Frontal cortex (tissue), 4 donors: ENCODE measurements at places on chromosomes 16 and 17. TPM values are rescaled to one million over a fixed set of nuclear protein-coding genes. Genes with fewer than 3 reads are reported as not detected.

GRCh38 chr17:52306314-52306713 lies 147.8 kb upstream of the CA10 start:
- DNase-seq = no peak

Gene GPR179
- total RNA-seq = 1.2 TPM

DNA sequence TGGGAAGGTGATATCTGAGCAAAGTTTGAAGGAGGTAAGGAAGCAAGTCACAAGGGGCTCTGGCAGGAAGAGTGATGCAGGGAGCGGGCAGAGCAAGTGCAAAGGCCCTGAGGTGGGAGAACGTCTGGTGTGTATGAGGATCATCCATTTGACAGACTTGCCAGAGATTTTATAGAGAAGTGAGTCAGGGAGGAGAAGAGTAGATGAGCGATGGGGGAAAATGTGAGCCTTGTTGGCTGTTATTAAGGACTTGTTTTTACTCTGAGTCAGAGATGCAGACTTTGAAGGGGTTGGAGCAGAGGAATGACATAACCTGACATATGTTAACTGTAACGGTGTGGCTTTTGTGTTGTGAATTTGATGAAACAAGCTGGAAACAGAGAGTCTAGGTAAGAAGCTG lies 3.5 kb upstream of the CLEC10A start:
- no peak for DNase-seq

GRCh38 chr16:52101246-52101645 lies 445.7 kb downstream of the TOX3 start:
- no peak for DNase-seq
